ENCODE measurements at places on chromosomes 3 and 15. TPM values are rescaled to one million over a fixed set of nuclear protein-coding genes. Genes with fewer than 3 reads are reported as not detected.
A peak's percentile ranks its signal among the peaks of the same experiment; 100 is the strongest.

DNA sequence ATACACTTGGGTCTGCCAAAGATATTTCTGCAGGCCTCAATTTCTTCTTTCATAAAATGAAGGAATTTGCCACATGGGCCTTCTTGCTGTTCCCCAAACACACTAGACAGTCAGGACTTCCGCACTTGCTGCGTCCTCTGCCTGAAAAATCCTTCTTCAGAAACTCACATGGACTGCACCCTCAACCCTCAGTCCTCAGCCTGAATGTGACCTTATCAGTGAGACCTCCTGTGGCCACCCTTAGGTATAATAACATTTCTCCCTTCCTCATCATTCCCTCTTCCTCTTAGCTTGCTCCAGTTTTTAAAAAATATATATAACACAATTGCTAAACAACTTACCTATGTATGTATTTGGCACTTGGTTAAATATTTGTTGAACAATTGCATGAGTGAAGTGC lies 257.5 kb downstream of the MFSD1 start:
- no peak for DNase-seq

GRCh38 chr15:98076021-98076816 lies 115.7 kb downstream of the ARRDC4 start:
- peak; percentile 55 for DNase-seq

DNA sequence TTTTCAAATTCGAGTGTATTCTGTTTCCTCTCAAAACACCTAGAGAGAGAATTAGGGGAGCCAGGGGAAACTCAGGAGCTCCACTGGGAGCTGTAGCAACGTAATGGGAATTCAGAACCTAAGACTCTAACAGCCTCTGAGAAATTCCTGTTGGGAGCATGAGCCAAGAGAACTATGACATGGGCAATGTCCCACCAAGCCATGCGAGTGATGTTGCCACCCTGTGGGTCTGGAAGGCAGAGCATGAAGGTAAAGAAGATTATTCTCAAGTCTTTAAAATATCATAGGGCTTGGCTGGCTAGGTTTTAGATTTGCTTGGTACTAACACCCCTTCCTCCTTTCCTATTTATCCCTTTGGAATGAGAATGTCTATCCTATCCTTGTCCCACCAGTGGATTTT lies 392.6 kb upstream of the ADAMTS9 start:
- DNase-seq = no peak

Gene CCDC174
- 13.0 TPM for total RNA-seq

Gene GNAT1
- total RNA-seq = not detected

- no peak for DNase-seq
Measured at GRCh38 chr3:156795890-156796481, 30.2 kb upstream of the LEKR1 start.

Gene ECE2
- total RNA-seq = not detected

Gene HSPBAP1
- 6.2 TPM for total RNA-seq

DNA sequence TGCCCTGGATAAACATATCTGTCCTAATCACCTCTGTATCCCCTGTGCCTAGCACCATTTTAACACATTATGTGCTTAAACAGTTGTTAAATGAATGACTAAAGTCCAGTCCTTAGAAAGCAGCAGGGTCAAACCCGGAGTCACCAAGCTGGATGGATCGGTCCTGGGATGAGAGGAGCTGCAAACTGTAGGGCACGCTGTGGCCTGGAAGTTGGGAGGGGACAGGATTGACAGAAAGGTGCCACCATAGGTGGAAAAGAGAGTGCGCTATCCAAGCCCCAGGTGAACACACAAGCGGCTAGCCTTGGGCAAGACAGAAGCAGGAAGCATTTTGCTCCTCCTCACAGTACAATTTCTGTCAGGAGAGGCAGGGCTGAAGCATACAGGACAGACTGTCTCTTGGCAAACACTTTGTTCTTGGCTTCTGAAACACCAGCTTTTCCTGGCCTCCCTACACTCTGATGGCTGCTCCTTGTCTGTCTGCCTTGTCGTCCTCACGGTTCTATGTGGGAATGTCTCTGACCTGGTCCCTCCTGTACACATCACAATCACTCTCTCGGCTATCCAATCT lies 48.4 kb upstream of the KY start:
- DNase-seq = no peak

DNA sequence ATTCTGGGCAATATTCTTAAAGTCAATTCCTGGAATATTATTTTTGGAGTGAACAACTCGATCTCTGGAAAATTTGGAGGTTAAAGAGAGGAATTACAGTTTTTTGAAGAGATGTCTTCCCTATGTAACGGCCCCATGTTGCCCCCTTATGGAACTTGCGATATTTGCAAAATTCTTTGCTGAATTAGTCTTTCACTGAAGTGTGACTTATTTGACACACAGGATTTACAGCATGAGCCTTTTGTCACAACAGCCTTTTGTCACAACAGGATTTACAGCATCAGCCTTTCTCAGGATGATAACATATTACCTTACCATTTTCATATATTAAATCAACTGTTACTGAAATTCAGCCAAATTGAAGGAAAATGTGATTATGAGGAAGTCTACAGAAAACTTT lies 37.8 kb upstream of the SPTSSB start:
- no peak for DNase-seq

All from left cardiac atrium (tissue), 4 donors.